Small intestine (tissue), 16 donors: ENCODE measurements at places on chromosomes 7 and 10. TPM values are rescaled to one million over a fixed set of nuclear protein-coding genes. Genes with fewer than 3 reads are reported as not detected.

OR9A2 gene
- not detected for polyA plus RNA-seq

PBLD gene
- 181 TPM for polyA plus RNA-seq

CACUL1 gene
- 27.1 TPM for polyA plus RNA-seq

CDHR3 gene
- 4.1 TPM for polyA plus RNA-seq

CLCN1 gene
- not detected for polyA plus RNA-seq

PRKG1 gene
- 1.9 TPM for polyA plus RNA-seq

PLEKHS1 gene
- polyA plus RNA-seq, result 40.5 TPM

SFRP5 gene
- 12.7 TPM for polyA plus RNA-seq

SLC18A2 gene
- polyA plus RNA-seq, result 0.22 TPM

RTKN2 gene
- polyA plus RNA-seq, result 0.89 TPM

TMEM184A gene
- polyA plus RNA-seq, result 55.0 TPM

LRIT1 gene
- polyA plus RNA-seq, result not detected

H2BK1 gene
- not detected for polyA plus RNA-seq

FBXO24 gene
- polyA plus RNA-seq, result 1.1 TPM

AGBL3 gene
- polyA plus RNA-seq, result 0.27 TPM

SPDYE2 gene
- not detected for polyA plus RNA-seq

CCL24 gene
- polyA plus RNA-seq, result 28.3 TPM

STARD3NL gene
- 29.5 TPM for polyA plus RNA-seq

MINDY4 gene
- polyA plus RNA-seq, result 6.5 TPM

- DNase-seq, result no peak
- no peaks in the 10 kb centered on the region for H3K36me3 ChIP-seq
- no peaks in the 10 kb centered on the region for H3K27me3 ChIP-seq
- H3K4me1 ChIP-seq, result peaks cover 25% of the 10 kb centered on the region
- no peak overlapping the region for H3K27ac ChIP-seq
Observed at GRCh38 chr10:110810625-110811024, 61.1 kb upstream of the PDCD4 start.

DNA sequence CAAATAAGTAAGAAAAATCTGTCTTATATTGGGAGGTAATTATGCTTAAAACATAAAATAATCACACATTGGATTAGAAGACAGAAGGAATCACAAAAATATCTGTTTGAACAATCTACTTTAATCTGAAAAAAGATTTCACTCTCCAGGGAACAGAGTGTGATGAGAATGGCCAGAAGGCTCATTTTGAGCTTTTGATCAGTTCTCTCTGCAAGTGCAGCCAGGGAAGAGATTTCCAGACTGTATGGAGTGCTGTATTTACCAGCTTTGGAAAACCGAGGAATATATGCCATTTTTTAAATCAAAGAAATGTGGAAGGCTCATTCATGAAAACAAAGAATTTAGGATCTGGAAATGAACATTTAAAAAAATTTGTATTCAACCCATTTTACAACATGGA is 83.0 kb upstream of the WAC start:
- H3K36me3 ChIP-seq, result no peaks in the 10 kb centered on the region
- DNase-seq, result no peak
- no peaks in the 10 kb centered on the region for H3K27me3 ChIP-seq
- no peaks in the 10 kb centered on the region for H3K4me1 ChIP-seq

DNA sequence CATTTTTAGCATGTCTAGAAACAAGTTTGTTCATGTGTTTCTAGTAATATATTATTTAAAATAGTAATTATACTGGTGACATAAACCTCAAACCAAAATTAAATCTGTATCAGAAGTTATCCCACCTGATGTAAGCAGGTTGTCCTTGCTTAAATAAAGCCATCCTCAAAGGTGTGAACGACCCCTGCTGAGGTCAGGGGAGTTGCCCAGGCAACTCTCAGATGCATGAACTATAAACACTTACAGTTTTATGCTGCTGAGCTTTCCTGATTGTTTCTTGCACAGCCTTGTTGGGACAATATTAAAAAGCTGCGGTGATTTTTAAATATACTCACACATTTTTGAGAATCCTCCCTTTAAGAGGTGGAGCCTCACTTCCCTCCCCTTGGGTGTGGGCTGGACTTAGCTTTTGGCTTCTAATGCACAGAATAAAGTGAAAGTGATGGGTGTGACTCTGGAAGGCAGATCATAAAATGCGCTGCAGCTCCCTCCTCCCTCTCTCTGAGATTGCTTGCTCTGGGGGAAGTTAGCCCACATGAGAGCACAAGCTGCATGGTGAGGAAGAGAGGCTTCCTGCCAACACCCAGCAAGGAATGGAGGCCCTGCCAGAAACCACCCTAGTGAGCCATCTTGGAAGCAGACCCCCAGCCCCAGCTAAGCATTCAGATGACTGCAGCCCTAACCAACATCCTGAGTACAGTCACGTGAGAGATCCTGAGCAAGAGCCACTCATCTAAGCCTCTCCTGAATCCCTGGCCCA is 152.7 kb downstream of the SKIDA1 start:
- H3K4me1 ChIP-seq, result no peaks in the 10 kb centered on the region
- DNase-seq, result peak; percentile 48
- H3K4me3 ChIP-seq, result no peak overlapping the region
- H3K27me3 ChIP-seq, result no peaks in the 10 kb centered on the region
- no peaks in the 10 kb centered on the region for H3K36me3 ChIP-seq
- no peak overlapping the region for H3K27ac ChIP-seq

GRCh38 chr10:113033991-113034390 is 83.9 kb downstream of the TCF7L2 start:
- peaks cover 10% of the 10 kb centered on the region for H3K4me1 ChIP-seq
- DNase-seq, result no peak
- no peak overlapping the region for H3K27ac ChIP-seq
- no peaks in the 10 kb centered on the region for H3K27me3 ChIP-seq
- no peak overlapping the region for H3K4me3 ChIP-seq

DNA sequence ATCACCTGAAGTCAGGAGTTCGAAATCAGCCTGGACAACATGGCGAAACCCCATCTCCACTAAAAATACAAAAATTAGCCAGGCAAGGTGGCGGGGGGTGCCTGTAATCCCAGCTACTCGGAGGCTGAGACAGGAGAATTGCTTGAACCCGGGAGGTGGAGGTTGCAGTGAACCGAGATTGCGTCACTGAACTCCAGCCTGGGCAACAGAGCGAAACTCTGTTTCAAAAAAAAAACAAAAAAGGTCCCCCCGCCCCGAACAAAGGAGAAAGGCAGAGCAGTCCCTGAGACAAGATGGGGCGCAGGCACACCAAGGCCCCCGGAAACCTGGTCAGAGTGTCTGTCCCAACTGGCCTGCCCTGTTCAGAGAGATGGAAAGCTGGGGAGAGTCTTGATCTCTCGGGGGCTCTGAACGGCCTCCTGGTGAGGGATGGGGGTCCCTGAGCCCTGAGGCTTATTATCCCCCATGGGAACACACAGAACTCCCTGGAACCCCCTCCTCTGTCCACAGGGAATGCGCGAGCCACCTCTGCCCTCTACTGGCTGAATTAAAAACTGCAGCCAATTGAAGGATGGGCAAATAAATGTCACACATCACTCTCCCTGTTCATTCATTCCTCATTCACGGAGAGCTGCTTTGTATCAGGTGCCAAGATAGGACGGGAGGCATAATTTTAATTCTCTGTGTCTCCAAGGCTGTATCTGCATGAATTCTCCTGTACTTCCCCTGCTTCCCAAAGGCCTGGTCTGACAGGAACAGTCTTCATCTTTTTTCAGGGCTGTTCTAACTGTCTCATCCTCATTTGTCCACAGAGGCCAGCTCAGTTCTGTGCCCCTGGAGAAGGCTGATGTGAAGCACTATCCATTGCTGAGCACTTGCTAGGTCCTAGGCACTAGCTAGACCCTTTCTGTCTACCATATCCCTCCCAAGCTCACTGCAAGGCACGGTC is 28.9 kb downstream of the MAT1A start:
- DNase-seq, result peak; percentile 33
- H3K36me3 ChIP-seq, result no peaks in the 10 kb centered on the region
- H3K4me3 ChIP-seq, result no peak overlapping the region
- H3K27ac ChIP-seq, result no peak overlapping the region

GRCh38 chr7:130022115-130022514 is 29.1 kb downstream of the ZC3HC1 start:
- no peaks in the 10 kb centered on the region for H3K27me3 ChIP-seq
- no peak for DNase-seq
- no peak overlapping the region for H3K4me3 ChIP-seq
- no peaks in the 10 kb centered on the region for H3K4me1 ChIP-seq

DNA sequence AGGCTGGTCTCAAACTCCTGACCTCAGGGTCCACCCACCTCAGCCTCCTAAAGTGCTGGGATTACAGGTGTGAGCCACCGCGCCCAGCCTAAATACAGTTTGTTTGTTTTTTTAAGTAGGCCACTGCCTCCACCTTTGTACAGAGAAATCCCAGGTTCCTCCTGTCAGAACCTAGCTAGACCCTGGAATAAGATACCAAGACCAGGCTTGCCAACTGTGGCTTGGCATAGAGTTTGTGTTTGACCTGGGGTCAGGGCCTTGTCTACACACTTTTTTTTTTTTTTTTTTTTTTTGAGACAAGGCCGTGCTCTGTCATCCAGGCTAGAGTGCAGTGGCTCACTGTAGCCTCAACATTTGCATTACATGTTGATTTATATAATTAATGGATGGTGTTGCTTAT is 34.3 kb upstream of the DNAH11 start:
- H3K27me3 ChIP-seq, result no peaks in the 10 kb centered on the region
- no peak overlapping the region for H3K4me3 ChIP-seq
- DNase-seq, result no peak

- no peaks in the 10 kb centered on the region for H3K36me3 ChIP-seq
- H3K27me3 ChIP-seq, result no peaks in the 10 kb centered on the region
- H3K27ac ChIP-seq, result no peak overlapping the region
- H3K4me1 ChIP-seq, result peaks cover 2% of the 10 kb centered on the region
- no peak overlapping the region for H3K4me3 ChIP-seq
- DNase-seq, result no peak
Observed at GRCh38 chr10:3530346-3530745, 254.7 kb downstream of the KLF6 start.

DNA sequence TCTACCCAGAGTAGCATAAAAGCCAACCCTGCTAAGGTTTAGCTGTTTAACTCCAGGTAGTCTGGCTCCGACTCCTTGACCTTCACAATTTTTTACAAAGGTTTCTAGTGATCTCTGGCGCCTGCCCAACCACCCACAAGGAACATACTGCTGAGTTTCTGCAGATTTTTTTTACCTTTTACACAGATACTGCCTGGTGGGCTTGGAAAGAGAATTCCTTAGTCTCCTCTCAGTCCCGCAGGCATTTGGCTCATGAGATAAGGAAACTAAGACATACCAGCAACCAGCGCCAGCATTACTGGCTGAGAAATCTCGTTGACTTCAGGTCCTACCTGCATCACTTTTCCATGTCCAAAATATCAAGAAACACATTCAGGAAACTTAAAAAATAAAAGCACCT is 51.1 kb upstream of the LYZL1 start:
- no peaks in the 10 kb centered on the region for H3K4me1 ChIP-seq
- no peak overlapping the region for H3K27ac ChIP-seq
- no peak overlapping the region for H3K4me3 ChIP-seq
- no peak for DNase-seq

- H3K27me3 ChIP-seq, result no peaks in the 10 kb centered on the region
- H3K4me3 ChIP-seq, result no peak overlapping the region
- H3K4me1 ChIP-seq, result no peaks in the 10 kb centered on the region
- no peak overlapping the region for H3K27ac ChIP-seq
Observed at GRCh38 chr7:55160539-55160938, 141.7 kb downstream of the EGFR start.

GRCh38 chr10:129096065-129096984 is 370.7 kb upstream of the MGMT start:
- H3K36me3 ChIP-seq, result no peaks in the 10 kb centered on the region
- no peak for DNase-seq
- H3K27me3 ChIP-seq, result no peaks in the 10 kb centered on the region
- H3K4me3 ChIP-seq, result no peak overlapping the region
- H3K27ac ChIP-seq, result no peak overlapping the region
- no peaks in the 10 kb centered on the region for H3K4me1 ChIP-seq

DNA sequence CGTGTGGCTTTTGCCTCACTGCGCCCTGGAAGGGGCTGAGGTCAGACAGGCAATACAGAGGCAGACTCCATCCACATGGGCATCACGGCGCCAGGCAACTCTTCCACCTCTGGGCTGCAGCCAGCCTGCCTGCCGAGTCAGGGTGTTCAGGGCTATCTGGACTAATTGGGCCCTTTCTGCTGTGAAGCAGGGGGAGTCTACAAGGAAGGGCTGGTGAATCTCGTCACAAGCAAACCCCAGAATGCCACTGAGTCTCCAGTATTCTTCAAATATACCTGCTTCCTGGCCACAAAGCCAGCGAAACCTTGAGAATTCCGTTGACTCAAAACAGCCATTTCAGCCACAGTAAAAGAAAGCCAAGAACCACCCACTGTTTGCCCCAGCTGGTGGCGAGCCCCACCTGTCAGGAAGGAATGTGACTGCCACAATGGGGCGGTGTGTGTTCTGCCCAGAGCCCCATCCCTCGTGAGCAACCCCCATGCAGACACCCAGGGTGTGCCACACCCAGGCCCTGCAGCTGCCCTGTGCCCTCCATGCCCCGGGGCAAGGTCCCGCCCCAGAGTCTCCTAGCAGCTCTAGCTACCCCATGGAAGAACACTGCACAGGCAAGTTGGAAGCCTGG is 117.3 kb downstream of the FAM53B start:
- H3K27ac ChIP-seq, result peak overlapping the region; percentile 83
- H3K4me1 ChIP-seq, result peaks cover 9% of the 10 kb centered on the region
- no peak overlapping the region for H3K4me3 ChIP-seq

DNA sequence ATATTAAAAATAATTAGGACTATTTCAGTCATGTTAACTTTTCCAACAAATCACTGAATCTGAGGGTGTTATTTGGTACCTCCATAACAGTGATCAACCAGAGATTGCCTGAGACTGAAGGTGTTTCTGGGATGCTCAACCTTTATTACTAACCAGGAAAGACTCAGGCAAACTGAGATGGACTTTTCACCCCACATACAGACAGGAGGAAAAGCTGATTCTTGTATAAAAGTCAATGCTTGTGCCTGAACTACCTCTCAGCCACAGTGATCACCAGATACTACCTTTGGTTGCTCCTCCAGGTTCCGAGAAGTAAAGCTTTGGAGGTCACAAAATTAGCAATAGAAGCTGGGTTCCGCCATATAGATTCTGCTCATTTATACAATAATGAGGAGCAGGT is 1.9 kb downstream of the AKR1C3 start:
- no peak overlapping the region for H3K4me3 ChIP-seq
- peak; percentile 64 for DNase-seq

DNA sequence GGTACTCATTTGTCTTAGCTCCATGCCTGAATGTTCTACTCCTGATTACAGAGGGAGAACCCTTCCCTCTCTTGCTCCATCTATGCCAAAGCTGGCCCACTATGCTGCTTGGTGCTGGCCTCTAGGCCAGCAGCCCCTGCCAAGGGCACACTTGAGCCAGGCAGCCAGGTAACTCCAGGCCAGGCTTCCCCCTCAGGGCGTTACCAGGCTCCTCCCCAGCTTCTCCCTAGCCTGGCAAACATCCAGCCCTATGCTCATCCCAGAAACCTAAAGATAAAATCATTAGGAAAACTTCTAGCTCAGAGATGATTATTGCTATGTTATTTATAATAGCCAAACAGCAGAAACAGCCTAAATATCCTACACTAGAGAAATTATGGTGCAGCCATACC is 103.7 kb downstream of the KCNMA1 start:
- H3K27me3 ChIP-seq, result no peaks in the 10 kb centered on the region
- H3K4me3 ChIP-seq, result no peak overlapping the region
- no peaks in the 10 kb centered on the region for H3K36me3 ChIP-seq
- no peak for DNase-seq
- no peaks in the 10 kb centered on the region for H3K4me1 ChIP-seq

- H3K27ac ChIP-seq, result no peak overlapping the region
- peak; percentile 85 for DNase-seq
- H3K36me3 ChIP-seq, result no peaks in the 10 kb centered on the region
- H3K27me3 ChIP-seq, result peaks cover 2% of the 10 kb centered on the region
- peaks cover 19% of the 10 kb centered on the region for H3K4me1 ChIP-seq
Observed at GRCh38 chr10:114631666-114632417, 26.2 kb downstream of the ABLIM1 start.
